ENCODE measurements at places on chromosomes 16 and 17. TPM values are rescaled to one million over a fixed set of nuclear protein-coding genes. Genes with fewer than 3 reads are reported as not detected.

ADGRG3 gene
- total RNA-seq: 0.37 TPM

GP1BA gene
- 0.12 TPM for total RNA-seq

CRHR1 gene
- total RNA-seq: 1.9 TPM

CDH13 gene
- 1.2 TPM for total RNA-seq

NR1D1 gene
- total RNA-seq: 14.4 TPM

TTLL6 gene
- 18.5 TPM for total RNA-seq

COA3 gene
- total RNA-seq: 49.2 TPM

TMEM88 gene
- 7.4 TPM for total RNA-seq

CFAP119 gene
- total RNA-seq: 54.2 TPM

DNA sequence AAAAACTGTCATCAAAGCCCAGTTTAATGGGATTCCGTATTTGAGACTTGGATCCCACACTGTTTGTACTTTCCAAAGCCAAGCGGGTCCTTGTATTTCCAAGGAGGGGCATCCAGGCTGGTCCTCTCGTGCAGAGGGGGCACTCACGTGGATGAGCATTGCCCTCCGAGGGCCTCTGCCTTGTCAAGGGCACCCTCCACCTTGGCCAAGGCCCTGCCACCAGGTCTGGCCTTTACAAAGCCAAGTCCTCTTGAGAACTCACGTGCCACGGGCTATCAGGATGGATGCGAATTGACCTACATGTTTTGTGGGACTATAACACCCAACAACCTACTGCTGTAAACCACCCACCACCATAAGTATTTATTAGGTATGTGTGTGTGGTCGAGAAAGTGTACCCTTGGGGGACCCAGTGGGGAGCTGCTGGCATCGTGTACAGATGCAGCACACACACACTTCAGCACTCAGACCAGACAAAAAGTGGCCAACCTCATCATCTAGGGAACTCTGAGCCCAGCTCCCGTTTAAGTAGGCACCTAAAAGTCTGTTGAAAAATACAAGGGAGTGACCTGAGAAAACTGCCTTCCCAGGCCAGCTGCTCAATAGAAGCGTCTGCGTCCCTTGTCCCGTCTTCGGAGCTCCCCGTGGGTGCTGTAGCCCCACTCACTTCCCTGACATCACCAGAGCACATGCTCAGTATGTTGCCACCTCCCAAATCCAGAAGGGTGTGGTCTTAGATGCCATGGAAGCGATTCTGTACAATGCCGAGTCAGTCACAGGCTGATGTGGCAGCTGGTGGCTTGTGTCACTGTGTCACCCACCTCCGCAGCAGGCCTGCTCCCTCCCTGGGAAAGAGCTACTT is 12.9 kb downstream of the MAP1LC3B start:
- H3K27me3 ChIP-seq: no peaks in the 10 kb centered on the region
- DNase-seq: no peak
- no peaks in the 10 kb centered on the region for H3K4me1 ChIP-seq
- H3K27ac ChIP-seq: no peak overlapping the region

- no peak overlapping the region for H3K4me3 ChIP-seq
- no peak overlapping the region for H3K27ac ChIP-seq
- no peaks in the 10 kb centered on the region for H3K36me3 ChIP-seq
These were observed 583.6 kb upstream of the CDH5 start for GRCh38 chr16:65782611-65783600.

DNA sequence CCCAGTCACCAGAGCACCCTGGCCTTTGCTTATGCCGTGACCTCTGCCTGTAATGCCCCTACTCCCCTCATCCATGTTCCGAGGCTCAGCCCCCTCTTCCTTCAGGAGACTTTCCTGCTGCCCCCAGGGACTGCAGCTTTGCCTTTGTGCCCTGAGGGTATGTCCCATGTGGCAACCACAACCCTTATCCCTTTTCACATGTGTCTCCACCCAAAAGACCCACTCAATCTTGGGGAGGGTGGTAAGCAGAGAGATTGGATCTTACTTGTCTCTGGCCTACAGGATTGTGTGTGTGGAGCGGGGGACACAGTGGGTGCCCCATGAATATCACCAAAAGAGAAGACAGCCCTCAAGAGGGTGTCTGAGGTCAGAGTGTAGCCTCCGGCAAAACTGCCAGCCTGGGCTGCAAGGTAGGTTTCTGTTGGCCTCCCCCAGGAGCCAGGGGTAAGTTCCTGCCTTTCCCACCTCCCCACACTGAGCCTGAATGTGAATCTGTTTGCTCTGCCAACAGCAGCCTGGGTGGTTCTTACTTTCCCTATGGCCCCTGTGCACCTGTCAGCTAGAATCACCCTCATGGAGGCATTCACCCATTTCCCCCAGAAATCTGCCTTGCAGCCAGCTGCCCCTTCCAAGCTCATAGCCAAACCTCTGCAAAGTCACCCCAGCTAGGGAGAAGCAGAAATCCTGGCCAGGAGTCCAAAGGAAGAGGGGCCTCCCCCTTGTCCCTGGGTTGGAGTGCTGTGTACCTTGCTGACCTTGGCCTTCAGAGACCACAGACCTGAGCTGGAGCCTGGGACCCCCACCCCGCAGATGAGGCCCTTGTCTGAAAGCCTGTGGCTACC is 11.5 kb upstream of the C17orf113 start:
- no peak for DNase-seq
- H3K4me1 ChIP-seq: peaks cover 8% of the 10 kb centered on the region
- no peak overlapping the region for H3K4me3 ChIP-seq
- no peak overlapping the region for H3K27ac ChIP-seq
- H3K27me3 ChIP-seq: no peaks in the 10 kb centered on the region
- H3K36me3 ChIP-seq: no peaks in the 10 kb centered on the region

DNA sequence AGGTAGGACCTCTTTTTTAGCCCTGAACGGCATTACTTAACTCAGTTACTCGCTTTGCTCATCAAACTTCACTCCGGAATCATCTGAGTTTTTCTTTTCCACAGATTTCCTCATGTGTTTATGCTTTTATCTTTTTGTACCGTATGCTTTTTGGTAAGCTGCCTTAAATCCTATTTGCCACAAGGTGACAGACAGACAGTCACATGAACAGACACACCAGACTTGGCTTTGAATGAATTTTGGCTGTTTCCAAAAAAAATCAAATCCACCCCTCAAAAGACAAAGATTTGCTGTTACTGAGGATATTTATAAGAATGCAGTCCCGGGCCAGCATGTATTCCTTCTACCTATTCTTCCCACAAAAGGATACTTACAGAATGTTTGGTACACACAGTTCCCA is 10.9 kb downstream of the GAS7 start:
- DNase-seq: no peak
- no peaks in the 10 kb centered on the region for H3K27me3 ChIP-seq
- no peaks in the 10 kb centered on the region for H3K36me3 ChIP-seq
- H3K4me3 ChIP-seq: no peak overlapping the region
- H3K27ac ChIP-seq: no peak overlapping the region

DNA sequence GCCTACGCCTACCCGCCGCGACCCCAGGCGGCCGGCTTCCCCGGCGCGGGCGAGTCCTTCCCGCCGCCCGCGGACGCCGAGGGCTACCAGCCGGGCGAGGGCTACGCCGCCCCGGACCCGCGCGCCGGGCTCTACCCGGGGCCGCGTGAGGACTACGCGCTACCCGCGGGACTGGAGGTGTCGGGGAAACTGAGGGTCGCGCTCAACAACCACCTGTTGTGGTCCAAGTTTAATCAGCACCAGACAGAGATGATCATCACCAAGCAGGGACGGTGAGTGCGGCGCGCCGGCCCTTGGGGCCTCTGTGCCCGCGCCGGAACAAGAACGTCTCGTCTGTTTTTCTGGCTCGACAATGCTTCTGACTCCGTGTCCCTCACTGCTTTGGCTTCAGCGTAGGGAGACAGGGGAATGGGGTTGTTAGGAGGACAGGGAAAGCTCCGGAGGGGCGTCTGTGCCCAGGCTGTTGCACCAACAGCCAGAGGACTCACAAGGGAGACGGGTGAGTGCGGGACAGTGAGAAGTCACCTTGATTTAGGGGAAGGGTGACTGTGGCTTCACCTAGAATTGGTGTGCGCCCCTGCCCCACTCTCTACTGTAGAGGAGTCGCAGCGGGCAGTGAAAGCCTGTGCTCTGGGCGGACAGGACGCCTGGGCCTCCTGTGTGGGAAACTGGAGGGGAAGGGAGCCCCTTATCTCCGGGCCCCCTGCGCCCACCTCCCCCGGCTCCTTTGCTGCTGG is 806 bp downstream of the TBX21 start:
- H3K36me3 ChIP-seq: no peaks in the 10 kb centered on the region
- no peak overlapping the region for H3K27ac ChIP-seq
- no peak for DNase-seq
- H3K4me1 ChIP-seq: peaks cover 4% of the 10 kb centered on the region
- peak overlapping the region; percentile 34 for H3K4me3 ChIP-seq

GRCh38 chr16:68636064-68636560 is 9.0 kb upstream of the CDH3 start:
- H3K4me1 ChIP-seq: peaks cover 11% of the 10 kb centered on the region
- DNase-seq: no peak
- no peak overlapping the region for H3K4me3 ChIP-seq
- no peaks in the 10 kb centered on the region for H3K27me3 ChIP-seq

- no peaks in the 10 kb centered on the region for H3K36me3 ChIP-seq
- H3K27me3 ChIP-seq: no peaks in the 10 kb centered on the region
- H3K4me1 ChIP-seq: no peaks in the 10 kb centered on the region
- H3K27ac ChIP-seq: no peak overlapping the region
- no peak overlapping the region for H3K4me3 ChIP-seq
These were observed 119.3 kb upstream of the TBX2 start for GRCh38 chr17:61280338-61280737.

- peak; percentile 35 for DNase-seq
- no peak overlapping the region for H3K27ac ChIP-seq
- H3K4me3 ChIP-seq: no peak overlapping the region
These were observed 5.8 kb upstream of the ZNF23 start for GRCh38 chr16:71467810-71468209.

DNA sequence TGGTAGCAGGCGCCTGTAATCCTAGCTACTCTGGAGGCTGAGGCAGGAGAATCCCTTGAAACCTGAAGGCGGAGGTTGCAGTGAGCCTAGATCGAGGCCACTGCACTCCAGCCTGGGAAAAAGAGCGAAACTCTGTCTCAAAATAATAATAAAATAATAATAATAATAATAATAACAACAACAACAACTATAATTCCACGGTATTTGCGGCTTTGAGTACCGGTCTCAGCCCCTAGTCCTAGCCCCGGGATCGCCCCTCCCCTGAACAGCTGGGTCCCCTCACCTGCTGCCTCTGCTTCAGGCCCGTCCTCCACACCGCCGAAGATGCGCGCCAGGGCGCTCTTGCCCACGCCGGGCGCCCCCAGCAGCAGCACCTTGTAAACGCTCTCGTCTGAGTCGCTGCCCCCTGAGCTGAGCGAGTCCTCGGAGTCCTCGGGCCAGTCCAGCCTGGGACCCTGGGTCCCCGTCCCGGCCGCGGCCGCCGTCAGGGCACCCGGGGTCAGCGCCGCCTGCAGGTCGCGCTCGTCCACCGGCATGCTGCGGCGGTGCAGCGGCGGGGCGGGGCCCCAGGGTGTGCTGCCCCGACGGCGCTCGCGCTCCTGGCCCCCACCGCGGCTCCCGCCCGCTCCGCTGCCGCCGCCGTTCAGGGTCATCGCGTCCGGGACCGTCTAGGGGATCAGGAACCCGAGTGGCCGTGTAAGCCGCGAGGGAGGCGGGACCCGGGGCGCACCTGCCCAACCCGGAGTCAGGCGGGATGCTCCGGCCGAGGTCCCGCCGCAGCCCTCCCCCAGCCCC is 611 bp downstream of the RRAD start:
- peak; percentile 61 for DNase-seq
- H3K36me3 ChIP-seq: no peaks in the 10 kb centered on the region
- peaks cover 33% of the 10 kb centered on the region for H3K4me1 ChIP-seq

GRCh38 chr16:3274490-3274889 is 8.8 kb upstream of the ZNF263 start:
- DNase-seq: peak; percentile 86
- no peak overlapping the region for H3K4me3 ChIP-seq
- H3K27me3 ChIP-seq: no peaks in the 10 kb centered on the region
- H3K27ac ChIP-seq: peak overlapping the region; percentile 37
- H3K4me1 ChIP-seq: peaks cover 24% of the 10 kb centered on the region

- peak; percentile 67 for DNase-seq
- H3K27ac ChIP-seq: peak overlapping the region; percentile 7
- no peaks in the 10 kb centered on the region for H3K36me3 ChIP-seq
- H3K27me3 ChIP-seq: no peaks in the 10 kb centered on the region
These were observed 7.7 kb upstream of the PPL start for GRCh38 chr16:4944333-4945281.

DNA sequence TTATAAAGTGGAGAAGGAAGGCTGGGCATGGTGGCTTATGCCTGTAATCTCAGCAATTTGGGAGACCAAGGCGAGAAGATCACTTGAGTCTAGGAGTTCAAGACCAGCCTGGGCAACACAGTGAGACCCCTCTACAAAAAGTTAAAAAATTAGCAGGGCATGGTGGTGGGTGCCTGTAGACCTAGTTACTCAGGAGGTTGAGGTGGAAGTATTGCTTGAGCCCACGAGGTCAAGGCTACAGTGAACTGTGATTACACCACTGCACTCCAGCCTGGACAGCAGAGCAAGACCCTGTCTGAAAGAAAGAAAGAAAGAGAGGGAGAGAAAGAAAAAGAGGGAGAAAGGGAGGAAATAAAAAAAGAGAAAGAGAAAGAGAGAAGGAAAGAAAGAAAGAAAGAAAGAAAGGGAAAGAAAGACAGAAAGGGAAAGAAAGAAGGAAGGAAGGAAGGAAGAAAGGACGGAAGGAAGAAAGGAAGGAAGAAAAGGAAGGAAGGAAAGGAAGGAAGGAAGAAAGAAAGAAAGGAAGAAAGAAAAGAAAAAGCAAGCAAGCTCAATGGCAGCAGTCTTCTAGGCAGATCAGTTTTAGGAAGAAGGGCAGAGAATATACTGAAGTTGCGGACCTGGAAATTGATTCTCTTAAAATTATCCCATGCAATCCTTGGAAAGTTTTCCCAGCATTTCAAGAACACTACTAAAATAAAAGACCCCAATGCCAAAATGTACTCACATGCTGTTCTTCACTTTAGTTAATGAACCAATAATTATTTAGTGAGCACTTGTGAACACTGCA is 53.0 kb downstream of the IKZF3 start:
- no peak for DNase-seq
- H3K36me3 ChIP-seq: no peaks in the 10 kb centered on the region
- H3K4me3 ChIP-seq: no peak overlapping the region

- H3K27me3 ChIP-seq: no peaks in the 10 kb centered on the region
- DNase-seq: no peak
- no peaks in the 10 kb centered on the region for H3K36me3 ChIP-seq
- no peak overlapping the region for H3K27ac ChIP-seq
These were observed 477.5 kb downstream of the WWOX start for GRCh38 chr16:78576941-78577340.

DNA sequence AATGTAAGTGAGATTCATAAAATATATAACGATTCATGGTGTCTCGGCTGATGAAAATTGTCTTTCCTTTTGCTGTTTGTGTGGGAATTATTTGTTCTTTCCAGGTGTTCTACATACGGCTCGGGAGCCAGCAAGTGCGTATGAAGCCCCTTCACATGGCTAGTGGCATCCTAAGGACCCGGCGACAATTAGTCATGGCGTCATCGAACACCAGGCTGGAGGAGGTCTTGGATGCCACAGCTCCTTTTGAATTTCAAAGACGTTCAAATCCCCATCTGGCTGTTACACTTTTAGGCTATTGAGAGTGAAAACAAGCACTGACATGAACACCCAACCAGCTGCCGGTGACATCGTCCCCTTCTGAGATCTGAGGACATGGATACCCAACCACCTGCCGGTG is 397.7 kb upstream of the TNRC6C start:
- H3K27ac ChIP-seq: no peak overlapping the region
- no peaks in the 10 kb centered on the region for H3K4me1 ChIP-seq
- no peak for DNase-seq
- no peak overlapping the region for H3K4me3 ChIP-seq
- H3K27me3 ChIP-seq: no peaks in the 10 kb centered on the region
- no peaks in the 10 kb centered on the region for H3K36me3 ChIP-seq

Measured in testis (tissue), 5 donors.